Tongue (tissue), 3 donors: ENCODE measurements at places on chromosomes 12 and 14. TPM values are rescaled to one million over a fixed set of nuclear protein-coding genes. Genes with fewer than 3 reads are reported as not detected.

DNA sequence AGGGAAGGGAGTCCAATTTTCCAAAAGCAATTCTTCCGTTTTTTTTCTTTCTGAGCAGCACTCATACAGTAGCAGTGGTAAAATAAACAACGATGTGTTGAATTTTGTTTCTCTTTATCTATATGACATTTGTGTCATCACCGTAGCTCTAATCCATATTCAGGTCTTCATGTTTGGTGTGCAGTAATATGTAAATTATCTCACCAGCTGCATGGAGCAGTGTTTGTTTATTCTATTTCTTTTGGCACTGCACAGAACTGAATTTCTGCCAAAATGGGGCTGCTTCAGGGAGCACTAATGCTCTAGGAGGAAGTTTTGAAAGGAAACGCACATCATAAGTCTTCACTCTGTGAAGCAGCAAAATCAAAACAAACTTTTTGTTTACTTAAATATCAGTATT is 130.0 kb upstream of the NPAS3 start:
- DNase-seq, result peak; percentile 88

DNA sequence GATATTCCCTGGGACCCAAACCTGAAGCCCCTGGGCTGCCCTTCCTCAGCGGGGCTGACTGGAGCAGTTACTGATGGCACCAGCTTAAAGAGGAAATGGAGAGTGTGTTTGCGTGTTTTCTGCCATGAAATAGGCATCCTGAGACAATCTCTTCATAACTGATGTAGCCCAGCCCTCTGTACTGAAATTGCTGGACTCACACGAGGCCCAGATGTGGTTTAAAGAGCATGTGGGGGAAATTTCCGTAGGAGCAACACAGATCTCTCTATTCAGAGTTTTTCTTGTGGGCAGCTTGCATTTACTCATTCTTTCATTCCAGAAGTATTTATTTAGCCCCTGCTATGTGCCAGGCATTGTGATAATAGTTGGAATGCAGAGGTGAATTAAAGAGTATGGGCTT is 782.1 kb upstream of the TBX3 start:
- no peak for DNase-seq

DNA sequence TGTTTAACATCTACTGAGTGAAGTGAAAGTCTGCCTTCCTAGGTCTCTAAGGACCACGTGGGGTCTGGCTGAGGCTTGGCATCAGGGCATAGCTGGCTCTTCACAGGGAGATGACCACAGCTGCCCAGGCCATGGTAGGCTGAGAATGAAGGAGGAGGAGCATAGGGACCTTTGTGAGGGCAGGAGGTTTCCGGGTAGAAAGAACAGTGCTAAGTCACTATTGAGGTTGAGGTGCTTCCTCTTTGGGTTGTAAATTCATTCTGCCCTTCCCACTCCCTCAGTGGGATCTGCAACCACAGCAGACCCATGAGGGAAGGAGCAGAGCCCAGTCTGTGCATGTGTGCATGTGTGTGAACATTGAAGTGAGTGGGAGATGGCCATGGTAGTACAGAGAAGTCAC is 909.6 kb downstream of the VRK1 start:
- no peak for DNase-seq

- peak; percentile 86 for DNase-seq
Measured at GRCh38 chr14:75238756-75239455, 39.7 kb upstream of the FOS start.

DNA sequence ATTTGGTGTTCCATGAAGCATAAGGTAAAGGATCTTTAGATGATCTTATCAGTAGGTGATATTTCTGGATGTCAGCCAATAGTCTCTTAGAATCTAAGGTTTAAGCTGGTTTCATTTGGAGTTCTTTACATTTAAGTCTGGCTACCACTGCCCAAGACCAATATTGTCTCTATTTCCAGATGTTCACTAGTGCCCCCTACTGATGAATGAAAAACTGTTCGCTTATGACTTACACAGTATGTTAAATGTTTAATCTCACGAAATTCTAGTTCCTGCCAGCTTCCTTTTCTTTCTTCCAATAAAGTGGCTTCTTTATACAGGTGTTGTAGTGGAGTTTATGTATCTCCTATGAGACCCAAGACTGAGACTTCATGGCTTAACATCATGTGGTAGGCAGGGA is 31.8 kb upstream of the MIS18BP1 start:
- DNase-seq, result no peak

GRCh38 chr14:104593241-104593701 is 11.3 kb downstream of the TMEM179 start:
- DNase-seq, result no peak

GRCh38 chr14:104107611-104108569 is 22.4 kb downstream of the ASPG start:
- DNase-seq, result peak; percentile 35

The GPR84 gene
- total RNA-seq, result not detected

The TPH2 gene
- 0.10 TPM for total RNA-seq

The BCDIN3D gene
- total RNA-seq, result 3.6 TPM

The MYO1A gene
- total RNA-seq, result not detected
